Keratinocyte (primary cell): ENCODE measurements at places on chromosomes 16 and 17.

DNA sequence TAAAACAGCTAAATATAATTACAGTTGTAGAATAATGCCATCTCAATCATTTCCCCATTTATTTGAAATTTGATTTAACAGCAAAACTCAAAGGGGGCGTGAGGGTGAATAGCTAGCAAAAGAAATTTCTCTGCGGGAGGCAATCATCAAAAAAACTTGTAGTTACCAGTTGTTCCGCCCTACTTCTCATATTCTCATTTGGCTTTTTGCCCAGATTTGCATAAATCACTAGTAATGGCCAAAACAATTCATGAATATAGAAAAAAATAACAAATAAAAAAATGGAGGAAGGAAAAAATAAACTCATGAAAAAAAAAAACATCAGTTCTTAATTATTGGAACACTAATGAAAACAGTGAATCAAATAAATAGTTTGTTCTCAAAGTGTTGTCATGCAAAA is 722.6 kb upstream of the KIF2B start:
- H3K4me1 ChIP-seq: no peaks in the 10 kb centered on the region
- H3K36me3 ChIP-seq: no peaks in the 10 kb centered on the region
- no peak for DNase-seq
- no peaks in the 10 kb centered on the region for H3K27me3 ChIP-seq
- H3K4me3 ChIP-seq: no peak overlapping the region

DNA sequence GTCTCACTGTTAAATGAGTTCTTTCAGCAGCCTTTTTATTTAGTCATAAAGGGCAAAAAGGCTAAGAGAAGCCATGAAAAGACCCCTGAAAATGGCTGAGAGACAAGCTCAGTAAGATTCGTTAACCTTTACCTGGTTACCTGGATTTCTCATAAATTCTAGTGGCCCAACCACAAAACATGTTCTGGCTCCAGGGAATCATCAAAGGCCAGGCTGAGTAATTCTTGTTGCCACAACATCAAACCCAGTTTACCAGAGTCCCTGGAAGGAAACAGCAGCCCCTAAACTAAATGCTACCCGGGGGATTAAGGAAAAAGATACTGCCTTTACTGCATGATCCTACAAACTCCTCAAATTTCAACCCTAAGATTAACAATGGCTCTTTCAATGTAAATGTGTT is 15.8 kb downstream of the CYTH1 start:
- H3K4me3 ChIP-seq: no peak overlapping the region
- peaks cover 15% of the 10 kb centered on the region for H3K4me1 ChIP-seq
- no peak for DNase-seq
- no peaks in the 10 kb centered on the region for H3K36me3 ChIP-seq

DNA sequence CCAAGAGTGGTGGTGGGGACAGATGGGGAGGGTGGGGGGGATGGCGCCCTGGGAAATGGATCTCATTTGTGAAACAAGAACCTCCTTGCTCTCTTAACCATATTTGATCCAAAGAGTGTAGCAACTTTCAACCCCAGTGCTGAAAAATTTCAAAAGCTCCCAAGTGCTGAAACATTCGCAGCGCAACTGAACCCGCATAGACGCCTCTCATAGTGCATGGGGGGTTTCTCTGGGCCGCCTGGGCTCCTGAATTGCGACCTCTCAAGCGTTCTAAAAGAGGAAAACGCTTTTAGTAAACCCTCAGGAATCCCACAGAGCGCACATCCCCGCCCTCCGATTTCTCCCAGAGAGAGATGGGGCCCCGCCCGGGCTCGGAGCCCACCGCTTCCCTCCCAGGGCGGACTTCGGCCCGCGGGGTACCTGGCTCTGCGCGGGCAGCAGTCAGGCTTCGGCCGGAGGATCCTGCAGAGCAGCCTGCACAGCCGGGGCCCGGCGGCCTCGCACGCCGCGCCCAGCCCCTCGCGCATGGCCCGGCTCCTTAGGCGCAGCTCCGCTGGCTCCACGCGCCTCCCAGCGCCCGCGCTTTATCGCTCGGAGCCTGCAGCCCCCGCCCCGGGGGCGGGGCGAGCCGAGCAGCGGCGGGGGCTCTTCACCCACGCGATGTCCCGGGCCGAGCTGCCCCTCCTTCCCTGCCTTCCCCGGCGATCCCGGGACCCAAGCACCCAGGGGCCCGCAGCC is 7.0 kb downstream of the NOS2 start:
- no peaks in the 10 kb centered on the region for H3K36me3 ChIP-seq
- DNase-seq: no peak
- no peak overlapping the region for H3K4me3 ChIP-seq
- peaks cover 47% of the 10 kb centered on the region for H3K27me3 ChIP-seq
- H3K4me1 ChIP-seq: no peaks in the 10 kb centered on the region

- no peaks in the 10 kb centered on the region for H3K27me3 ChIP-seq
- no peaks in the 10 kb centered on the region for H3K36me3 ChIP-seq
- no peak for DNase-seq
- H3K4me1 ChIP-seq: peaks cover 46% of the 10 kb centered on the region
- H3K4me3 ChIP-seq: peak within 1 kb of the TSS; percentile 67
These were observed at the start of gene ZBTB4 for GRCh38 chr17:7479213-7480088. Gene ZBTB4, minus strand, starts transcription at chr17:7479631. Its CDS starts 12,830 bp downstream, at chr17:7466801.

- H3K36me3 ChIP-seq: peaks cover 2% of the 10 kb centered on the region
- H3K4me3 ChIP-seq: peak overlapping the region; percentile 92
- peak overlapping the region; percentile 79 for H3K27ac ChIP-seq
- no peak for DNase-seq
- peaks cover 16% of the 10 kb centered on the region for H3K4me1 ChIP-seq
These were observed 909 bp upstream of the RSL1D1 start for GRCh38 chr16:11852092-11852809.

- no peak overlapping the region for H3K27ac ChIP-seq
- no peaks in the 10 kb centered on the region for H3K36me3 ChIP-seq
- H3K4me3 ChIP-seq: no peak overlapping the region
- no peaks in the 10 kb centered on the region for H3K27me3 ChIP-seq
- DNase-seq: no peak
These were observed 47.1 kb downstream of the BCL7C start for GRCh38 chr16:30846649-30847402.

GRCh38 chr16:31265329-31266245 is 5.8 kb downstream of the ITGAM start:
- H3K4me3 ChIP-seq: no peak overlapping the region
- peak; percentile 80 for DNase-seq
- H3K27me3 ChIP-seq: no peaks in the 10 kb centered on the region
- H3K4me1 ChIP-seq: peaks cover 20% of the 10 kb centered on the region

GRCh38 chr17:80000981-80001775 is 34.5 kb downstream of the TBC1D16 start:
- H3K4me1 ChIP-seq: no peaks in the 10 kb centered on the region
- no peak for DNase-seq
- no peak overlapping the region for H3K4me3 ChIP-seq
- H3K36me3 ChIP-seq: peaks cover 2% of the 10 kb centered on the region

- peaks cover 5% of the 10 kb centered on the region for H3K4me1 ChIP-seq
- no peaks in the 10 kb centered on the region for H3K36me3 ChIP-seq
- peak; percentile 7 for DNase-seq
- no peaks in the 10 kb centered on the region for H3K27me3 ChIP-seq
These were observed 104.7 kb downstream of the COPRS start for GRCh38 chr17:31754239-31754945.

DNA sequence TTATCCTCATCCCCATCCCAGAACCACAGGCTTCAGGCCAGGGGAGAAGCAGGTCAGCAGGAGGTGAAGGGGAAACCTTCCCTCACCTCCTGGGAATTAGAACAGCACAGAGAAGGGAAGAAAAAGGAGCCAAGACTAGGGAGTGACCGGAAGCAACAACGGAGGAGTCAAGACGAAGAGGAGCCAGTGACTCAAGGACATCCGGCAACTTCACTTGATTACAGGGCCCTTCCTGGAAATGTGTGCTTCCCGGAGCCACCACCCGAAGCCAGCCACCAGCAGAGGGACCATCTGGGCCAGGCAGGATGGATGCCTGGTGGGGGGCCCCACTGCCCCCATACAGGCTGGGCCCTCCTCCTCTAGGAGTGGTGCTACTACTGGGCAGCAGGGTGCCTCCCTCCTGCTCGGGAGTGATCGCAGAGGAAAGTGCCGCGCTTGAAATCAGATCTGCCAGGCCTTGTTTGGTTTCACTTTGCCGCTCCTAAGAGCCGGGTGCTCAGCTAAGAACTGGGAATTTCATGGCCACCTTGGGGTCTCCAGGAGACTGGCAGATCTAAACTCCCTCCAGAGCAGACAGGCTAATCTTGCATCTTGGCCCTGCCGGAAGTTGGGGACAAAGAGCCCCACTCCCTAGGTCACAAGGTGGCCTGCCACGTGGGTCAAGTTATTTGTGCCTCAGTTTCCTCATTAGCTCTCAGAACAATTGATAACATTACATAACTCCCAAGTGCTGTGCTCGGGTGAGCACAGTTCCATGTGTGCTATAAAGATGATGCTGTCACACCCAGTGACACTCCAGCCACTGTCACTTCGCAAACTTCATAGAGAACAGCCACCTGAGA is 6.6 kb downstream of the CDC42EP4 start:
- peak overlapping the region; percentile 62 for H3K4me3 ChIP-seq
- H3K27ac ChIP-seq: peak overlapping the region; percentile 82
- no peak for DNase-seq
- H3K36me3 ChIP-seq: no peaks in the 10 kb centered on the region
- peaks cover 60% of the 10 kb centered on the region for H3K4me1 ChIP-seq

DNA sequence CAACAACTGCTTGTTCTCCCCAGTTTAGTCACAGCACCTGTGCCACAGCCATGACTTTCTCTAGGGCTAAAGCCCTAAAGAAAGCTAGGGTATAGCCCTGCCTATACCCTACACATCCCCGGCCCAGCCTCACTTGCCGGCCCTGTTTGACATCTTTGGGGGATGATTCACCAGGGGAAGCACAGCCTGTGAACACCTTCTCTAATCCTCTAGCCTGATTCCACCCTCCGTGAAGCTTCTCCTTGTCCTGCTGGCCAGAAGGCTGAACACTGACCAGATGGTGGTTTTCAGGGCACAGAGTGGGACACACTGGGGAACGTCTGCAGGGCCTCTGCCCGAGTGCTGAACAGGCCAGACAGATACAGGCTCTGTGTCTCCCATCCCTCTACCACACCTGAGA is 6.0 kb downstream of the CLEC16A start:
- no peaks in the 10 kb centered on the region for H3K36me3 ChIP-seq
- H3K27me3 ChIP-seq: no peaks in the 10 kb centered on the region
- H3K27ac ChIP-seq: peak overlapping the region; percentile 22
- H3K4me1 ChIP-seq: peaks cover 34% of the 10 kb centered on the region

GRCh38 chr17:44787271-44787940 is 28.6 kb downstream of the ADAM11 start:
- peaks cover 2% of the 10 kb centered on the region for H3K4me1 ChIP-seq
- no peak overlapping the region for H3K27ac ChIP-seq
- H3K27me3 ChIP-seq: no peaks in the 10 kb centered on the region
- H3K36me3 ChIP-seq: no peaks in the 10 kb centered on the region
- no peak for DNase-seq
- H3K4me3 ChIP-seq: no peak overlapping the region

DNA sequence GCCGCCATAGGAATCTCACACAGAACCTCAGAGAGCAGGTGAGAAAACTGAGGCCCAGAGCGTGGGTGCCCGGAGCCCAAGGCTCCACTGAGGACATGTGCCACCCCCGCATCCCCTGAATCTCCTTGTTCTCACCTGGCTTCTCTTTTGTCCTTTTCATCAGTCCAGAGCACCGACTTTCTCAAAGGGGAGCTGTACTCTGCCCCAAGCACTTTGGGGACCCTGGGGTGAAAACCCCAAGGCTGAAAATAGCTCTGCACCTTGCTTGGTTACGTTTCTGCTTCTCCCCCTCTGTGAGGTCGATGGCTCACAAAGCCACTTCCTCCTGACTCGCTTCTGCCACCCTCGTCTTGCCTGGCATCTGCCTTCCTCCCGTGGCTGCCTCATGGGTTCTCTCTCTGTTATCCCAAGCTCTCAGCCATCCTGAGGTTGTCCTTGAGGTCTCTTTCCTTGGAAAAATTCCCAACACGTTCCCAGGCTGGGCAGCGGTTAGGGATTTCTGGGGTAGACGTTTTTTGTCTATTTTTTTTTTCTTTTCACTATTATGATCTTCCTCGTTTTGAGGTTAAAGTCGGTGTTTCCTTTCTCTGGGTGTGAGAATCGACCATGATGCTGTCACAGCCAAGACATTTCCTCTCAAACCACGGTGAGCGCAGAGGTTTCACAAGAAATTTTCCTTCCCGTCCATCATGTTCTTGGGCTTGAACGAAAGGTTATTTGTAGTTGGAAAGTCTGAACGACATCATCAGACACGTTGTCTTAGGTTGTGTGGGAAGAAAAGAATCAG is 37.2 kb downstream of the IRF8 start:
- H3K27me3 ChIP-seq: no peaks in the 10 kb centered on the region
- no peaks in the 10 kb centered on the region for H3K4me1 ChIP-seq
- DNase-seq: no peak

DNA sequence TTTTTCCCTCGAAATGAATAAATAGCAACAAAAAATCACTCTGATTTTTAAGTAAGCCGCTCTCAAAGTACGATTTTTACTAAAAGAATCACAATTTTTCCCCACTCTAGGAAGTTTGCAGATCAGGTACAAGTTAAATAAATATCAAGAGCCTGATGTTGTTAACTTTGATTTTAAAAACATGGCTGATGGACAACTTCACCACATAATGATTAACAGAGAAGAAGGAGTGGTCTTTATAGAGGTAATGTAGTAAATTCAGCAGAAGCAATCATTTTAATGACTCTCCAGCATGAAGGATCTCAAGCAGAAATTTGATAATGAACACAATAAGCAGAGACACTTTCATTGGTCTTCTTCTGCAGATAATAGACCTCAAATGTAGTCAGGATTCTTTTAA is 262.4 kb downstream of the CNTNAP4 start:
- H3K4me3 ChIP-seq: no peak overlapping the region
- H3K27ac ChIP-seq: no peak overlapping the region
- no peaks in the 10 kb centered on the region for H3K4me1 ChIP-seq
- no peak for DNase-seq
- no peaks in the 10 kb centered on the region for H3K27me3 ChIP-seq

DNA sequence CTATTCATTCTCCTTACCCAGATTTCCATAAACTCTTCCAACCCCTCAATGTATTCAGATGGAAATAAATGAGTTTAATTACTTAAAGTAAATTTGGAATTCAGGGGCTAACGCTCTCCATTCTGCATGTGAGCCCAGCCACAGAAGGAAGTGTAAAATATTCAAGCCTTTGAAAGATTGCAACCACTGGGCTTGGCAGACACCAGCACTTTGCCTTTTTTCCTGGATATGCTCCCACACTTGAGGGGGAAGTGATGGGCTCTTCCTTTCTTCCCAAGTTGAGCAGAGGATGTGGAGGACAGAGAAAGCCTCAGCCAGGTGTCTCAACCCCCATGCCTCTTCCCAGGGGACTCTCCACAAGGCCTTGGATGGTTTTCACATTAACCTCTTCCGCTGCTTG is 825.1 kb upstream of the EEF2KMT start:
- no peaks in the 10 kb centered on the region for H3K4me1 ChIP-seq
- H3K36me3 ChIP-seq: no peaks in the 10 kb centered on the region
- no peak for DNase-seq
- H3K4me3 ChIP-seq: no peak overlapping the region
- no peaks in the 10 kb centered on the region for H3K27me3 ChIP-seq
